ENCODE measurements at places on chromosomes 2 and 18. TPM values are rescaled to one million over a fixed set of nuclear protein-coding genes. Genes with fewer than 3 reads are reported as not detected.

GRCh38 chr2:173109253-173110188, 33.9 kb downstream of the MAP3K20 start:
- H3K36me3 ChIP-seq: peaks cover 6% of the 10 kb centered on the region
- DNase-seq: no peak
- peak overlapping the region; percentile 5 for H3K4me3 ChIP-seq
- H3K27ac ChIP-seq: peak overlapping the region; percentile 93
- no peaks in the 10 kb centered on the region for H3K27me3 ChIP-seq

DNA sequence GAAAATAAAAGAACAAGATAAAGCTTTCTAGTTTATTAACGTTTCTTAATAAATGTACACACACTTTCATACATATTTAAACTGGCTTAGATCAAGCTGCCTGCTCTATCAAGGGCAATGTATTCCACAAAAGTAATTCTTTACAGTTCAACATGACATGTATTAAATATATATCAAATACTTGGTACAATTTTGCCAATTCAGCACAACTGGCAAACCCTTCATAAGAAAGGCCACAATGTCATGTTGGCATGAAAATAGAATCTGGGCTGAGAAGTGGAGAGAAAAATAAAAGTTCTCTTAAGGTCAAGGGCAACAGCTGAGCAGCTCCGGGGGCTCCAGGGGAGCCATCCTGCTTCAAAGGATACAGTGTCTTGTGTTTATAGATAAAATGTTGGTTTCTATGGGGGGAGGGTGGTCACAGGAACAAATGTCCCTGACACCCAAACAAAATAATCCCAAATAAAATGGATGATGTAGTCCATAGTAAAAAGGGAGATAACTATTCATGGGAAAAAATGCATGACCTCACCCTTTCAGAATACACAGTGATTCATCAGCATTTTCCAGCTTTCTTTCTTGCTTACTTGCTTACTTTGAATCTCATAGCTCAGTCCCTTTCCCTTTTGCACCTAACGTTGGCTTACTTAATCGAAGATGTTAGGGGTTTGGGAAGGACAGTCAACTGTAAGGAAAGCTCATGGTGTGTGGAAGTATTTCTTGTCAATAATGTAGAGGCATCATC, 494.9 kb downstream of the NYAP2 start:
- peaks cover 19% of the 10 kb centered on the region for H3K4me1 ChIP-seq
- H3K4me3 ChIP-seq: no peak overlapping the region
- DNase-seq: no peak
- no peaks in the 10 kb centered on the region for H3K36me3 ChIP-seq
- no peaks in the 10 kb centered on the region for H3K27me3 ChIP-seq

DNA sequence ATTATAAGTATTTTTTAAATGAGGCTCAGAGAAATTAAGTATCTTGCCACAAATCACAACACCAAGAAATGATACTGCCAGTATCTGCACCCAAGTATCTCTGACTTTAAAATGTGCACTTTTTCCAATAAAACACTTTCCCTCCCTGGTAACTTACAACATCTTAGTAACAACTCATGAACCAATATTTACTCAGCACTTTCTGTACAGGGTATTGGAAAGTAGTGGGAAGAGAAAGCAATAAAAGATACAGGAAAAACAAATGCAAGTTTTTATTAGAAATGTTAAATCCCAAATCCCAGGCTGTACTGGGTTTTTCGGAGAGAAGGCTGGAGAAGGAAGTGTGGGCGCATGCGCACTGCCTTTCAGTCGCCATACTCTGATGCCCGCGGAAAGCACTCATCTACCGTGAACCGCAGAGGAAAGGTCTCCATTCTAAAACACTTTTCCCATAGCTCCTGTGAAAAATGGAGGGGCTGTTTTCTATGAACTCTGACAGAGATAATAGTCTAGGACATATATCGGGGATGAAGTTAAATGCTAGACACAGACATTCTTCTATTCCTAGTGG, 52.1 kb downstream of the L3MBTL4 start:
- H3K4me1 ChIP-seq: no peaks in the 10 kb centered on the region
- no peak overlapping the region for H3K4me3 ChIP-seq
- H3K36me3 ChIP-seq: no peaks in the 10 kb centered on the region
- DNase-seq: no peak

DNA sequence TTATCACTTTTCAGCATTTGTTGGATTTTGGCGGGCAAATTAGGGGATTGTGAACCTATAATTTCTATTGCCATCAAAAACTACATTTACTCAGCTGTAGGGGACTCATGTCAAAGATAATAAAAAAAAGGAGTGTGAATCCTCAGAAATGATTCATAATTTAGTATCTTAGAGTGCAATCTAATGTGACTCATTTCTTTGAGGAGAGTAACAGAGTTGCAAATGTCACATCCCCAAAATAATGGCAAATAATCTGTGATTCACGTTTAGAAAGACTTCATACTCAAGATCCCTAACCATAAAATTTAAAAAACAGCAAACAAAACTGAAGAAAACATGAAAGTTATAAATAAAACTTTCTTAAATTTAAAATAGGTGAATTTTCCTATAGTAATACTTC, 373.0 kb downstream of the CDH2 start:
- no peaks in the 10 kb centered on the region for H3K27me3 ChIP-seq
- no peaks in the 10 kb centered on the region for H3K36me3 ChIP-seq
- no peaks in the 10 kb centered on the region for H3K4me1 ChIP-seq

GRCh38 chr2:231707625-231707926, 749 bp upstream of the PTMA start:
- peak overlapping the region; percentile 100 for H3K27ac ChIP-seq
- peaks cover 12% of the 10 kb centered on the region for H3K36me3 ChIP-seq
- H3K4me3 ChIP-seq: peak overlapping the region; percentile 90
- no peaks in the 10 kb centered on the region for H3K27me3 ChIP-seq

DNA sequence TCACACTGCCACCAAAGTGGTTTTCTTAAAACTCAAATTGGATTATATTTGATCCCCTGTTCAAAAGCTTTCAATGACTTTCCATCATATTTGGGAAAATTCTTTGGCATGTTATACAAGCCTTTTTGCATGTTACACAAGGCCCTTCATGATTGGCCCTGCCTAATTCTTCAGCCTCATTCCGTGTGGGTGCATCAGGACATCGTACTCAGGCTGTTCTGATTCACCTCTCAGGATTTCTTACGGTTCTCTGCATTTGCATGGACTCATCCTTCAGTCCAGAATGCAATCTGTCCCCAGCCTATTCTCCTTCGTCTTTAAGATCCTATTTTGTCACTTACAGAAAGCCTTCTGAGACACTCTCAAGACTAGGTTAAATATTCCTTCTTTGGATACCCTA, 107.8 kb downstream of the LYPD1 start:
- no peak overlapping the region for H3K27ac ChIP-seq
- no peaks in the 10 kb centered on the region for H3K27me3 ChIP-seq
- DNase-seq: no peak
- H3K4me1 ChIP-seq: no peaks in the 10 kb centered on the region

AQP12B gene
- not detected for total RNA-seq

- peak; percentile 67 for DNase-seq
- H3K4me1 ChIP-seq: peaks cover 83% of the 10 kb centered on the region
- no peaks in the 10 kb centered on the region for H3K27me3 ChIP-seq
- no peak overlapping the region for H3K4me3 ChIP-seq
Measured at GRCh38 chr2:237863102-237863511, 3.7 kb downstream of the RAMP1 start.

PIAS2 gene
- 50.6 TPM for total RNA-seq

DNA sequence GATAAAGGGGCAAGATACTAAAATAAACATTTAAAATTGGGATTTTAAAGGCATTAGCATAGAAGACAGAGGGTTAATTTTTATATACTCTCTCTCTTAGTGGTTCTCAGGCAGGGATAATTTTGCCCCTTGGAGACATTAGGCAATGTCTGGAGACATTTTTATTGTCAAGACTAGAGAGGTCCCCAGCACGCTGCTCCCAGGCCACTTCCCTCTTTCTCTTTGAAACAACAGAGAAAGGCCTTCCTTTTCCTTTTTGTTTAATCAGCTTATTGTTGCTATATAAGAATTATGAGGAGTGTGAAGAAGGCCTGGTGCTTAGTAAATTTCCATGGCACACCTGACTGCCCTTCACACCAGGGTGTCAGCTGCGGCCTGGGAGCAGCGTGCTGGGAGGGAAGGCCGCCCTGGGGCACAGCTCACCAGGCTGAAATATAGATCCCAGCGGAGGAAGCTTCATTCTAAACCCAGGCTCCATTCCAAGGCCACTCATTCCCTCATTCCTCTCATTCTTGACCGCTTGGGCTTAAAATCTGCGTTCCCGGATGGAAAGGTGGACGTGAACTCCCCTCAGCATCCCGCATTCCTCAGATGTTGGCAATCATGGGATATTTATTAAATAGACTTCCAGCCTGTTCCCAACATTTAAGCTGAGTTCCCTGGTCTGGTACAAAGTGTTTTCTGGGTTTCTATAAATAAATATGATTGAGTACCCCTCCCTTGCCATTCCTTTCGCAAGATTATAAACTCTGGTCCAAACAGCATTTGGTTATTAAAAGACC, 22.5 kb downstream of the SLC14A2 start:
- H3K27ac ChIP-seq: peak overlapping the region; percentile 64
- H3K36me3 ChIP-seq: no peaks in the 10 kb centered on the region
- no peak for DNase-seq
- peaks cover 23% of the 10 kb centered on the region for H3K27me3 ChIP-seq

- no peak for DNase-seq
- no peak overlapping the region for H3K4me3 ChIP-seq
- H3K36me3 ChIP-seq: peaks cover 15% of the 10 kb centered on the region
Measured at GRCh38 chr18:42024131-42024530, 69.1 kb downstream of the PIK3C3 start.

GRCh38 chr2:16031058-16031847, 90.9 kb downstream of the MYCN start:
- H3K4me3 ChIP-seq: no peak overlapping the region
- DNase-seq: no peak
- no peaks in the 10 kb centered on the region for H3K4me1 ChIP-seq
- no peaks in the 10 kb centered on the region for H3K27me3 ChIP-seq
- H3K36me3 ChIP-seq: no peaks in the 10 kb centered on the region

SERPINB3 gene
- not detected for total RNA-seq

- peaks cover 5% of the 10 kb centered on the region for H3K27me3 ChIP-seq
- H3K36me3 ChIP-seq: no peaks in the 10 kb centered on the region
- no peak overlapping the region for H3K4me3 ChIP-seq
- H3K4me1 ChIP-seq: no peaks in the 10 kb centered on the region
Measured at GRCh38 chr2:3771576-3771975, 68.2 kb downstream of the DCDC2C start.

GRCh38 chr2:196205881-196206435, 34.6 kb upstream of the STK17B start:
- H3K36me3 ChIP-seq: peaks cover 9% of the 10 kb centered on the region
- no peak for DNase-seq
- H3K27ac ChIP-seq: peak overlapping the region; percentile 61
- no peaks in the 10 kb centered on the region for H3K27me3 ChIP-seq

C2orf66 gene
- total RNA-seq: 0.27 TPM

- no peaks in the 10 kb centered on the region for H3K27me3 ChIP-seq
- no peaks in the 10 kb centered on the region for H3K36me3 ChIP-seq
- no peak for DNase-seq
Measured at GRCh38 chr18:23828426-23828825, 139.2 kb downstream of the LAMA3 start.

DNA sequence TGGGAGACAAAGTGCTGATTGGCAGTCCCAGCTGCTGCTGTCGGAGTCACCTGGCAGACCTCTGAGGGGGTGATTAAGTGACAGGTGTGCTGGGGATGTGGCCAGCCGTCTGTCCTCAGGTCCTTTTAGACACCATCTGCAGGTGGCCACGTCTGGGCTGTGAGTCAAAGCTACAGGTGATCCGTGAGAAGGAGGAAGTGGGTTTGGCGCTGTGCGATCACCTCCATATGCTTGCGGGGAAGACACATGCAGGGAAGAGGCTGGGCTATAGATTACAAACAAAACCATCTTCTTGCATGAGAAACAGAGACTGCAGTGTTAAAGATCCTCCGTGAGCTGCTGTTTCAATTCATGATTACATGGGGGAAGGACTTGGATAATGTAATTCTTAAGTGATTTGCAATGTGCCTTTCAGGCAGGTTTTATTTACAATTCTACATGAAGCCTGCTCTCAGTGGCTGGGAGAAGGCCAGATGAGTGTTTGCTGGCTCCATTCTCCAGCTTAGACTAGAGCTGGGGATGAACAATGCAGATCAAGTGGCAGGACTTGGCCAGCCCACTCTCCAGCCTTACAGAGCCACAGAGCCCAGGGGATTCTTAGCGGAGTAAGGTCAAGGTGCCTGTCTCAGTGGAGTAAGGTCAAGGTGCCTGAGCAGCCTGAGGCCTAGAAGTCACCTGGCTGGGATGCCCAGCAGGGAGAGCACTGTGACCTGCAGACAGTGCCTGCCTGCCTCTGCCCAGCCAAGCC, 87.8 kb downstream of the LYPD1 start:
- peak; percentile 59 for DNase-seq
- H3K4me1 ChIP-seq: no peaks in the 10 kb centered on the region
- no peak overlapping the region for H3K4me3 ChIP-seq
- no peak overlapping the region for H3K27ac ChIP-seq

DLGAP1 gene
- total RNA-seq: 0.05 TPM

FAM110C gene
- total RNA-seq: not detected

HTR2B gene
- total RNA-seq: 3.9 TPM

GRCh38 chr2:48428449-48428848, 101.5 kb upstream of the STON1 start:
- DNase-seq: no peak
- no peak overlapping the region for H3K4me3 ChIP-seq
- H3K27me3 ChIP-seq: peaks cover 4% of the 10 kb centered on the region

DNA sequence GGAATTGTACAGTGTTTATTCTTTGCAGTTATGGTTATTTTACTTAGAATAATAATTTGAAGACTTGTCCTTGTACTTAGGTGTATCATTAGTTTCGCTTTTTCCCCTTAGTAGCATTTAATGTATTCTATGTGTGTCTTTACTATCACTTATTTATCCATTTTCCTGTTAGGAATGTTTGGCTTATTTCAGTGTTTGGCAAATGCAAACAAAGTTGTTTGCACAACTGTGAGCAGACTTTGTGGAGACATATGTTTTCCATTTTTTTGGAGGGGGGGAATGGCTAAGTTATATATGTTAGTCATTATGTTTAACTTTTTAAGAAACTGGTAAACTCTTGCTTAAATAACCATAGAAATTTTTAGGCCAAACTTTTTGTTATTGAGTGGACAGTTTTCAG, 447.7 kb downstream of the SOX11 start:
- no peaks in the 10 kb centered on the region for H3K36me3 ChIP-seq
- H3K27me3 ChIP-seq: no peaks in the 10 kb centered on the region
- no peak overlapping the region for H3K27ac ChIP-seq
- DNase-seq: no peak

NCL gene
- total RNA-seq: 421 TPM

FHOD3 gene
- 0.73 TPM for total RNA-seq

DNA sequence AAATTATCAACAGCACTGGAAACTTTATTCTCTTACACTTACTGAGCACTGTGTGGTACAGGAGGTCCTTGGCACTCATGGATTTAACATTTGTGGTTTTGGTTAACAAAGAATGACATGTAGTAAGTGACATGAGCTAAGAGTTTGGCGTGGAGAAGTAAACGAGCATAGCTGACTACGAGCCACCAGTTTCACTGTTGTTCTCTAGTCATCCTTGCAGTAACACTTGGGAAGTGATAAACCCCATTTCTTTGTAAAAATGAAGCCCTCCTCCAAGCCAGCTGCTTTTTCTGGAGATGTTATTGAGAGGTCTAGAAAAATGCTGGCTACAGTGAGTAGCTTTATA, 32.7 kb downstream of the QPCT start:
- H3K4me3 ChIP-seq: no peak overlapping the region
- peaks cover 2% of the 10 kb centered on the region for H3K27me3 ChIP-seq
- H3K36me3 ChIP-seq: no peaks in the 10 kb centered on the region
- H3K27ac ChIP-seq: no peak overlapping the region

Data from osteocyte (in vitro differentiated cells).